ENCODE measurements at places on chromosomes 11 and 22.

GRCh38 chr22:31488346-31488883 is 1.2 kb downstream of the EIF4ENIF1 start:
- no peak for DNase-seq

GRCh38 chr11:62705413-62705812 is 1.8 kb downstream of the BSCL2 start:
- DNase-seq = no peak

- no peak for DNase-seq
Measured at GRCh38 chr11:120330045-120330444, 4.9 kb downstream of the TLCD5 start.

DNA sequence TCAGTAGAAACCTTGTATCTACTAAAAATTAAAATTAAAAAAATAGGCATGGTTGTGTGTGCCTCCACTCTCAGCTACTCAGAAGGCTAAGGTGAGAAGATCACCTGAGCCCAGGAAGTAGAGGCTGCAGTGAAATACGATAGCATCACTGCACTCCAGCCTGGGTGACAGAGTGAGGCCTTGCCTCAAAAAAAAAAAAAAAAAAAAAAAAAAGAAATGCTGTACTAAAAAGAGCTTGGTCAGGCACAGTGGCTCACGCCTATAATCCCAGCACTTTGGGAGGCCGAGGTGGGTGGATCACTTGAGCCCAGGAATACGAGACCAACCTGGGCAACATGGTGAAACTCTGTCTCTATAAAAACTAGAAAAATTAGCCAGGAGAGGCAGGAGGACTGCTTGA is 36.5 kb downstream of the SBF2 start:
- DNase-seq = no peak

DNA sequence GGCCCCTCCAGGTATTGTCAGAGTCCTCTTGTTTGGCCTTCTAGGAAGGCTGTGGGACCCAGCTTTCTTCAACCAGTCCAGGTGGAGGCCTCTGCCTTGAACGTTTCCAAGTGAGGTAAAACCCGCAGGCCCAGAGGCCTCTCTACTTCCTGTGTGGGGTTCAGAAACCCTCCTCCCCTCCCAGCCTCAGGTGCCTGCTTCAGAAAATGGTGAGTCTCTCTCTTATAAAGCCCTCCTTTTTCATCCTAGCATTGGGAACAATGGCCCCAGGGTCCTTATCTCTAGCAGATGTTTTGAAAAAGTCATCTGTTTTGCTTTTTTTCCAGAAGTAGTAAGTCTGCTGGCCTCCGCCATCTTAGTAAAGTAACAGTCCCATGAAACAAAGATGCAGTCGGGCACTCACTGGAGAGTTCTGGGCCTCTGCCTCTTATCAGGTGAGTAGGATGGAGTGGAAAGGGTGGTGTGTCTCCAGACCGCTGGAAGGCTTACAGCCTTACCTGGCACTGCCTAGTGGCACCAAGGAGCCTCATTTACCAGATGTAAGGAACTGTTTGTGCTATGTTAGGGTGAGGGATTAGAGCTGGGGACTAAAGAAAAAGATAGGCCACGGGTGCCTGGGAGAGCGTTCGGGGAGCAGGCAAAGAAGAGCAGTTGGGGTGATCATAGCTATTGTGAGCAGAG is at the start of gene CD3E:
TSS of gene CD3E (plus strand) at position 163 of the 681 bp plus-strand sequence. CDS start at position 386, 223 bp downstream.
- DNase-seq = no peak

DNA sequence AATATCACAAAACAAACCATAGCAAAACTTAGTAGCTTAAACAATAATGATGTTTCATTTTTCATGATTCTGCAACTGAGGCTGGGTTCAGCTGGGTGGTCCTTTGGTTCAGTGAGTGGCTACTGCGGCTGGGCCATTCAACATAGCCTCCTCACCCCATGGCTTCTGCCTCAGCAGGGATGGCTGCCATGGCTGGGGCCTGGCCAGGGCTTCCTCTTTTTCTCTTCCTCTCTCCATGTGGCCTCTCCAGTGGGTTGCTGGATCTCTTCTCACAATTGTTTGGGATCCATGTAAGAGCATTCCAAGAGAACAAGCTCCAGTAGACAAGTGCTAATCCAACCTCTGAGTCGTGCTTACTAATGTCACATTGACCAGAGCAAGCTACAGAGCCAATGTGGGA is 248.6 kb upstream of the PLET1 start:
- DNase-seq = no peak

- no peak for DNase-seq
Measured at GRCh38 chr11:46649180-46649738, 31.9 kb downstream of the ATG13 start.

DNA sequence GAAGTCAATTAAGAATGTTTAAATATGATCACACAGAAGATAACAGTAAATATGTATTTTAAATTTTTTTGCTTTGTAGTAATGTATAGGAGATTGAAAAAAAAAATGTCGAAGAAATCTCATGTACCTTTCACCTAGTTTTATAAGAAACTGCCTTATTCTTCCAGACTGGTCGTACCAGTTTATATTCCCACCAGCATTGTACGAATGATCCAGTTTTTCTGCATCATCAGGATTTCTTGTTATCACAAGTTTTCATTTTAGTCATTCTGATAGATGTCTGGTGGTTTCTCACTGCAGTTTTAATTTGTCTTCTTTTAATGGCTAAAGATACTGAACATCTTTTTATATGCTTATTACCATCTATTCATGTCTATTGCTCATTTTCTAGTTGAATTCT is 101.8 kb upstream of the CTSC start:
- no peak for DNase-seq

- DNase-seq = no peak
Measured at GRCh38 chr11:69654001-69654659, 13.2 kb downstream of the CCND1 start.

DNA sequence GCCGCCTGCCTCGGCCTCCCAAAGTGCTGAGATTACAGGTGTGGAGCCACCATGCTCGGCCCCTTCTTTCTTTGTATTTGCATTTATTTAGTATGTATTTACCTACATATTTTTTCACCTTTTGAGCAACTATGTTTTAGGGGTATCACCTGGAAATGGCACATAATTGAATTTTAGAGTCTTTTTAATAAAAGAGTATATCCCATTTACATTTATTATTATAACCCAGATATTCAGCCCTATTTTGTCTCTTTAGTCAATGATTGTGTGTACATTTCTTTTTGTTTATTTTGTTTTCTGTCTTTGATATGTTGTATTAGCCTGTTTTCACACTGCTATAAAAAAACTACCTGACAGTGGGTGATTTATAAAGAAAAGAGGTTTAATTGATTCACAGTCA is 56.8 kb upstream of the CCND1 start:
- DNase-seq = no peak

DNA sequence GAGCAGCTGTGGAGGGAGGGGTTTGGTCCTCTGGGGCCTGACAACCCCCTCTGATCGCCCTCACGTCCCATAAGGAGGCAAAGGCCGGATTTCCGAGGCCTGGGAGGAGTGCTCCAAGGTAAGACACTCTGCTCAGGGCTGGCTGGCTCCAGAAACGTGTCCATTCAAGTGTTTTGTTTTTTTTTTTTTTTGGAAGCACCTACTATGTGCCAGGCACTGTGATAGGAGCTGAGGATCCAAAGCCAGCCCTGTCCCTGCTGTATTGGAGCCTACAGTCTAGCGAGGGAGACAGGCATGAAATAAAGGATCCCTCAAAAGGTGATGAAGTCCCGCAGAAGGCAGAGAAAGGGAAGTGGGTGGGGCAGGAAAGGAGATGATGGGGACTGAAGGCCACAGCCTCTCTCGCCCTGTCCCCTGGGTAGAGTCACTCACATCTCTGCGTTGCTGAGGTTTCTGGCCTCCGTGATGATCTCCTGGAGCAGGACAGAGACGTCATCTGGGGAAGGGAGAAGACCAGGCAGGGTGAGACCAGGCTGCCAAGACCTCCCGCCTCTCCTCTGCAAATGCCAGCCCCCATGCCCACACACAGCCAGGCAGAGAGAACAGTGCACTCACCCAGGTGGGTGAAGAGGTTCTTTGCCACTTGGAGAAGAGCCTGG is 89.2 kb downstream of the PDE2A start:
- DNase-seq = no peak

DNA sequence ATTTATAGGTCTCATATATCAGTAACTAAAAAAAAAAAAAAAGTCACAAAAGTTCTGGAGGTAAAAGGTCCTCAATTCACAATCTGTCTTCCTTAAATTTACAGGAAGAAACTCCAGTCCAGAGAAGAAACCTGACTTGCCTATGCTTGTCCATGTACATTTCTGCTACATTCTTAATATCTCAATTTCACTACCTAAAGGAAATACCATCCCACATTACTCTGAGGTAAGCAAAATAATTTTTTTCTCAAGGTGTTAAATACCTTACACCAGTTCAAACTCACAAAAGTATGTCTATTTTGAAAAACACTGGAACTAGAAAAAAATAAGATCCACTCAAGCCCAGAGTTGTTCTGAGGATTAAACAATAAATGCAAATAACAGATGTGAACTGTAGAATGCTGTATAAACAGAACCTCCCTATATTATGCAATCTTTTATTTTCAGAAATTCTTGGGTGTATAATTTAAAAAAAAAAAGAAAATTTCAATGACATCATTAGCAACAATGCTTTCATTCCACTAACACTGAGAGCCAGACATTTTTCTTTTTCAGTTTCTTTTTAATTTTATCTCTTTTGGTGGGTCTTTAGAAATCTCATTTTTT is 49.9 kb upstream of the GDPD4 start:
- DNase-seq = no peak

DNA sequence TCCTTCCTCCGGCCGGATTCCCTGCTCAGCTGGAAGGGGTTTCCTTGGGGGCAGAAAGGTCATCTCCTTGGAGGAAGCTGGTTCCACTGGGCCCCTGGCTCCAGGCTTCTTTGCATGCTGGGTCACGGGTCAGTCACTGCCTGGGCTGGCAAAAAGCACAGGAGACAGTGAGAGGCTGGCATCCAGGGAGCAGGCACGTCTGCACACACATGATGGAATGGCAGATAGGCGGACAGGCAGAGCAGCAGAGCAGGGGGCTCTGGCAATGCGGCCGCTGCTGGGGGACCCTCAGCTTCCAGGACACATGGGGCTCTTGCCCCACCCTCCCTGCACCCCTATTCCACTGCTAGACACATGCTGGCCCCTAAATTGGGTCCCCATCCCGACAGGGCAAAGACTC is 40.4 kb downstream of the C11orf58 start:
- DNase-seq = no peak

DNA sequence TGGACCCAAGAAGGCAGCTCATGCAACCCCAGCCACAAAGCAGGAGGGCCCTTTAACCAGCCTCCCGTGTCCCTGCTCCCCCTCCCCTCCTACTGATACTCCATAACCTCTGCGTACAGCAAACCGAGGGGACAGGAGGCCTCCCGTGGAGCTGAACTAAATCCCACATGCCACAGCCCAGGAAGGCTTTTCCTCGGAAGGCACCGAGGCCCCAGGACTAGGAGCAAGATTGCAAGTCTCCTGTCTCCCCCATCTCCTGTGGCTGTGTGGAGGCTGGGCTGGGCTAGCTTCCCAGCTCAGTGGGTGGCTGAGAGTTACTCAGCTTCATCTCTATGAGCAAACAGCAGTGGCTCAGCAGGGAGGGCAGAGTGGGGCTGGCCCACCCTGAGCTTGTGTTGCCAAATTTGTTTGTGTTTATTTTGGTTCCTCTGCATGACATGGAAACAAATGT is 62.7 kb upstream of the NECTIN1 start:
- DNase-seq = no peak

GRCh38 chr11:3227568-3228444 is 4.4 kb downstream of the MRGPRE start:
- DNase-seq = no peak

DNA sequence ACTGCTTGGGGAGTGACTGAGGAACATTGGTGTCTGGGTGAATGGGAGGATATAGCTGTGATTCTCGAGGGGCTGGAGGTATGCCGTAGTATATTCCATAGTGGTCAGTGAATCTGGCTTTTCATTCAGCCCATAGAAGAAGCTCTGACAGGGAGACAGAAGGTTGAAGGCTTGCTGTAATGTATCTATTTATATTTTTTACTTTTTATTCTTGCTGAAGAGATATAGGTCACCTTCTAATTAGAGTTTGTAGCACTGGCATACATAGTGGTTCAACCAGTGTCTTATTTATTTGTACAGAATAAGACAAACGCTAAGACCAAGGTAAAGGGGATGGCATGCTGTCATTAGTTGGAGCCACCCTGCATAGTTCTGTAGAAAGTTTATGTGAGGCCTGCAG is 10.0 kb downstream of the TRIM44 start:
- no peak for DNase-seq

GRCh38 chr11:955154-956063 is 29.7 kb downstream of the AP2A2 start:
- DNase-seq = no peak

GRCh38 chr11:72735495-72736027 is 16.6 kb downstream of the ARAP1 start:
- DNase-seq = no peak

DNA sequence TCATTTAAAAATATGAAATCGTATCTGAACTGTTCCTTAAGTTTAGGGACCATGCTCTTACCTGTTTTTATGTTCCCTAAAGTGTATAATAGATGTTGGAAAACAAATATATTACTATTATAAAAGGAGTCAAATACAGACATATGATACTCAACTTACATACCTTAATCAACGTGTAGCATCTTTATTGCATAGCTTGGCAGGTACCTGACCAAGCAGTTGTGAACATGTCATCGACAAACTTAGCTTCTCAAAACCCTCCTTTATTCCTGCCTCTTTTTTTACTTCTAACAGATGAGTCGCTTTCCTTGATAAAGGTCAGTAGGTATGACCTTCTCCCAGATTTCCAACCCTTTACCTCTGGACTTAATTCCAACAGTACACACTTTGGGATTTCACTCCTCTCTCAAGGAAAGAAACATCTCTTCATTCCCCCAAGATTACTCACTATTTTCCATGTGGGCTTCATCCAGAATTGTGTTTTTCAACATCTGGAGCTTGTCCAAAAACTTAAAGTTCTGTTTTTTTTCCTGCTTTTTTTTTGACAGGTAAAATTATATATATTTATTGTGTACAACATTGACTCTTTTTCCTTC is 11.9 kb downstream of the HIPK3 start:
- DNase-seq = no peak

GRCh38 chr11:61887839-61888494 is 3.4 kb downstream of the FADS3 start:
- no peak for DNase-seq

DNA sequence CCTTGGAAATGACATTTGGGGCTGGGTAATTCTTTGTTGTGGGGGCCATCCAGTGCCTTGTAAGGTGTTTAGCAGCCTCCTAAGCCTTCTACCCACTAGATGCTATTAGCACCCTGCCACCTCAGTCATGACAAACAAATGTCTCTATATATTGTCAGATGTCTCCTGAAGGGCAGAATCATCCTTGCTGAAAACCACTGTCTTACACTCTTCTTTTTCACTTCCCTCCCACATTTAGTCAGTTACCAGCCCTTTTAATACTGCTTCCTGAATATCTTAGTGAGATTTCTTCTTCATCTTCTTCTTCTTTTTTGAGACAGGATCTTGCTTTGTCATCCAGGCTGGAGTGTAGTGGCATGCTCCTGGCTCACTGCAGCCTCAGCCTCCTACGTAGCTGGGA is 33.1 kb downstream of the TNRC6B start:
- DNase-seq = no peak

Measured in cortex of kidney (tissue), 1 donor.